ENCODE measurements at places on chromosomes 6 and 20.
A peak's percentile ranks its signal among the peaks of the same experiment; 100 is the strongest.

- peak; percentile 34 for DNase-seq
Measured at GRCh38 chr6:5338177-5338960, 77.1 kb downstream of the FARS2 start.

- no peak for DNase-seq
Measured at GRCh38 chr6:137848672-137849071, 18.4 kb upstream of the TNFAIP3 start.

GRCh38 chr20:57167971-57168701, 98.3 kb downstream of the BMP7 start:
- DNase-seq: no peak

GRCh38 chr20:46559685-46560440, 9.4 kb upstream of the OCSTAMP start:
- DNase-seq: no peak

DNA sequence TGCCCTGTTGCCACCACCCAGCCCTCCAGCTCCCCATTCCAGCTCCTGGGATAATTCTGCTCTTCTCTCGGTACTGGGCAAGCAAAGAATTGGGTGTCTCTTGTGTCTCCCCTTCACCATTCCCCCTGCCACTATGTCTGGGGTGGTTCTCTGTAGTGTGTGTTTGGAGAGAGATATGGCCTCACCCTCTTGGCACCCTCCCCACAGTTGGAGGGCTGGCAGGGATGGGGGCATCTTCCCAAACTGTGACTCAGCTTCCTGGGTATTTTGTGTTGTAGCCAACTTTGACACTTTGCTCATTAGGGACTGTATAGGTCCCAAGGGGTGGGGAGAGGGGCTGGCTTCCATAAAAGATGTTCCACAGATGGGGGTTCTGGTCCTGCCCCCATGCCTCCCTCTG, 1.7 kb downstream of the TNXB start:
- DNase-seq: no peak

- no peak for DNase-seq
Measured at GRCh38 chr6:55536391-55536956, 42.5 kb downstream of the HMGCLL1 start.

DNA sequence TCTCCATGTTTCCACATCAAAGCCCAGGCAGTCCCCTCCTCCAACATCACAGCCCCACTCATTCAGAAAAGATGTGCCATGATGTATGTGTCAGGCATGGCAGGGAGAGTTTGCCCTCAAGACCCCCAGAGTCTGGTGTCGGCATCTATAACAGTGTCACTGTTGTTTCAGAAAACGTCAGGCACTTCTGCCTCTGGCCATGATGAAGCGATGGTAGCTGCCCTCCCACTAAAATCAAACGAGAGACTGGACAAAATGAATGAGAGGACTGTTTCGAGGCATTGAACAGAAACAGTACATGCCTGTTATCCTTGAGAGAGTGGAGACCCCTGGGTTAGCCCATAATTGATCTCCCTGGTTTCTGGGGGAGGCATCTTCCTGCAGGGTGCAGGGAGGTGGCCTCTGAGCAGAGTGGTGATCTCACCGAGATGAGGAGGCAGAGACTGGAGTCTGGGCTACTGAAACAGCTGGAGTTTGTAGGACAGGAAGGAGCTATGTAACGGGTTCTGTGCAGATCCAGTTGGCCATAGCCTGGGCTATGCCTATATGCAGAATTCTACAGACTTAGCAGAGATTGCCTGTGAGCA, 144.5 kb downstream of the SYCP2 start:
- no peak for DNase-seq

- no peak for DNase-seq
Measured at GRCh38 chr6:85866370-85866730, 223.7 kb upstream of the SYNCRIP start.

GRCh38 chr6:119129968-119130484, 51.6 kb upstream of the FAM184A start:
- DNase-seq: no peak

- no peak for DNase-seq
Measured at GRCh38 chr20:11155156-11155756, 481.5 kb upstream of the JAG1 start.

GRCh38 chr6:161104966-161105365, 113.4 kb downstream of the MAP3K4 start:
- no peak for DNase-seq

DNA sequence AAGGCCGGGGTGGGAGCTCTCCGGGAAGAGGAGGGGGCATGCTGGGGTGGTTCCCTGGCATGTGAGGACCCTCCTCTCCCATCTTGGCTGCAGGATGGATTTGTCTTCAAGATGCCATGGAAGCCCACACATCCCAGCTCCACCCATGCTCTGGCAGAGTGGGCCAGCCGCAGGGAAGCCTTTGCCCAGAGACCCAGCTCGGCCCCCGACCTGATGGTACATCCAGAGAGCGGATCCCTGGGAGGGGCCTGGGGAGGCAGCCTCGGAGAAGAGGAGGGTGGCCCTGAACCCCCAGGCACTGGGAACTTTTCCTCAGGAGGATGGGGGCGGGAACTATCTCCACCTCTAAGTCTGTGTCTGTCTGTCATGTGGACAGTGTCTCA, 4.8 kb downstream of the CDC25B start:
- no peak for DNase-seq

GRCh38 chr6:52573295-52573694, 3.6 kb downstream of the TRAM2 start:
- DNase-seq: no peak

GRCh38 chr20:60000271-60001042, 42.2 kb downstream of the CDH26 start:
- DNase-seq: no peak

DNA sequence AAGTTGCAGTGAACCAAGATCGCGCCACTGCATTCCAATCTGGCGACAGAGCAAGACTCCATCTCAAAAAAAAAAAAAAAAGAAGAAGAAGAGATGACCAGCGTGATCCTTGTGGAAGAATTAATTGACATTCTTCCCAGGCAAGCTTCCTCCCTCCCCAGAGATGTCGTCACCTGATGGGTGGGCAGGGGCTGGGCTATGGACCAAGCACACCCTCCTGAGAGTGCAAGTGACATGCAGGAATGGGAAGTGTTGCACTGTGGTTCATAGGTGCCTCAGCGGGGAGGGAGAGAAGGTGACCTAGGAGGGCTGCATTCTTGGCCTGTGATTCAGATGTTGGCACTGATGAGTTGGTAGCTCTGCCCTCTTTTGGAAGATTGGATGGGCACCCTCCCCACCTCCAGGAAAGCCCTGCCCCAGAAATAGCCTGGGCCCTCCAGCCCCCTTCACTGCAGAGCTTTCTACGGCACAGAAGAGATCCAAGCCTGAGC, 37.8 kb downstream of the TAF8 start:
- DNase-seq: no peak

GRCh38 chr6:158408552-158409130, 96.4 kb downstream of the TULP4 start:
- DNase-seq: no peak

- DNase-seq: no peak
Measured at GRCh38 chr20:23587631-23588030, 18.1 kb downstream of the CST9 start.

DNA sequence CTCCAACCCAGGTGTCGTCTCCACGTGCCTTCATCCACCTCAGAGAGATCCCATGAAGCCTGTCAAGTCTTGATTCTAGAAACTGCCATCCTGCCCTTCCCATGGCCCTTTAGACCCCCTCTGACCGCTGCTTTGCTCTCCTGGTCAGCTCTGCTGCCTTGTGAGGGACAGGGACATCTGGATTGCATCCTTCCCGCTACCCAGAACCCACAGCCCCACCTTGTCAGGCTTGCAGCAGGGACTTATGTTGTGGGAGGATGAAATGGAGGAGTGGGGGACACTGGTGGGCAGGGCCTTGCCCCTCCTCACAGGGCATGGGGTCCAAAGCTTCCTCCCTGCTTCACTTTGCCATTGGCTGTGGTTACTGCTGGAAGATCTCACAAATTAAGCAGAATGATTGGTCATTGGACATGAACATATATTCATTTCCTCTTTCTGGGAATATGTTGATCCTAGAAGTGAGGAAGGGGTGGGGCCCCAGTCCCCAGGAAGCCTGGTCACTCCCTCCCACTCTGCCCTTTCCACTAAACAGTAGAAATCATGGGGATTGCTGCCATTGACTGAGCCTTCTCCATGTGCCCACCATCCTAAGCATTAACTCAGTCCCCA, 4.5 kb downstream of the GLP1R start:
- DNase-seq: no peak

- DNase-seq: no peak
Measured at GRCh38 chr6:79632580-79632979, 1.5 kb downstream of the SH3BGRL2 start.

DNA sequence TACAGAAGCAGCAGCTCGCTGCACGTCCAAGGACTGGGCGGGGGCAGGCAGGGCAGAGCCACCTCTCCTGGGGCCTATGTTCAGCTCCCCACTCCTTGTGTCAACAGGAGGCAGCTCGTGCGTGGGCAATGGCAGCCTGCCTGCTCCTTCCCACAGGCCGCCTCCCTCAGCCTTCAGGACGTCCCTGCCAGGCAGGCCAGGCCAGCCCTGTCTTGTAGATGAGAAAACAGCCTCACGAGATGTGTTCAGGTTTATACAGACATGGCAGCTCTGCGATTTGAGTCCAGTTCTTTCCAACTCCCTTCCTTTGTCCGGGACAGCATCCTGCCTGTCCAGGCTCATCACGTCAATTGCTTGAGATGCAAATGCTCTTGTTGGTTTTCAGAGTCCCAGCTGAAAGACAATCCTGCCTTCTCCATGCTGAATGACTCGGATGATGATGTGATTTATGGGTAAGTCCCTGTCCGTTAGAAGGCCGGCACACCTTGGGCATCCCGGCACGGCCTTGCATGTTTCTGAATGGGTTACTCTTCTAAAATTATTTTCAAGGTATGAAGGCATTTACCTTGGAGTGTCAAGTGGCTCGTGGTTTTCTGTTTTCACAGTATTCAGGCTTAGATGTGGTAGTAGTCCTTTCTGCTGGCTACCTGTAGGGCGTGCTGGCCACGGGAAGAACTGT, 13.5 kb downstream of the DYNLT1 start:
- DNase-seq: no peak

- DNase-seq: no peak
Measured at GRCh38 chr6:148414836-148415235, 72.2 kb downstream of the SASH1 start.

GRCh38 chr6:90251295-90251992, 45.2 kb downstream of the BACH2 start:
- peak; percentile 37 for DNase-seq

- DNase-seq: no peak
Measured at GRCh38 chr20:8578161-8578865, 446.2 kb downstream of the PLCB1 start.

DNA sequence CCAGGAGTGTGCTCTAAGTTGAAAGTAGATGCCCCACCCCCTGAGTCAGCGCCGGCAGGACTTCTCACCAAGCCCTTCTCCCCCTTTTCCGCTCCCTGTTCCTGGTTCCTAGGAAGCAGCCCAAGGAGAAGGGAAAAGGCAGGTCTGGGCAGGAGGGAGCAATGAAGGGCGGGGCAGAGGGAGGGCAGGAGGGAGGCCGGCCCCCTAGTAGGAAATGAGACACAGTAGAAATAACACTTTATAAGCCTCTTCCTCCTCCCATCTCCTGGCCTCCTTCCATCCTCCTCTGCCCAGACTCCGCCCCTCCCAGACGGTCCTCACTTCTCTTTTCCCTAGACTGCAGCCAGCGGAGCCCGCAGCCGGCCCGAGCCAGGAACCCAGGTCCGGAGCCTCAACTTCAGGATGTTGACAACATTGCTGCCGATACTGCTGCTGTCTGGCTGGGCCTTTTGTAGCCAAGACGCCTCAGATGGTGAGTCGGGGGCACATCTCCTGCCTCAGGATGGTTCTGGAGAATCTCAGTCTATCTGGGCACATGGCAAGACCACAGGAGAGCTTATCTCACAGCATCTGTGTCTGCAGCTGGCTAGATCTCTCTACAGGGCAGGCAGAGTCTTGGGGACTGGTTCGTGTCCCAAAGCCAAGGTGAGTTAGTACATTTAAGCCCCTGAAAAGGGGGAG, at the start of gene PROCR:
Gene PROCR (plus strand): TSS at position 320 of the 681 bp plus-strand sequence. CDS start 83 bp downstream, at position 403.
- peak; percentile 7 for DNase-seq

- no peak for DNase-seq
Measured at GRCh38 chr6:45880159-45880558, 135.5 kb downstream of the CLIC5 start.

DNA sequence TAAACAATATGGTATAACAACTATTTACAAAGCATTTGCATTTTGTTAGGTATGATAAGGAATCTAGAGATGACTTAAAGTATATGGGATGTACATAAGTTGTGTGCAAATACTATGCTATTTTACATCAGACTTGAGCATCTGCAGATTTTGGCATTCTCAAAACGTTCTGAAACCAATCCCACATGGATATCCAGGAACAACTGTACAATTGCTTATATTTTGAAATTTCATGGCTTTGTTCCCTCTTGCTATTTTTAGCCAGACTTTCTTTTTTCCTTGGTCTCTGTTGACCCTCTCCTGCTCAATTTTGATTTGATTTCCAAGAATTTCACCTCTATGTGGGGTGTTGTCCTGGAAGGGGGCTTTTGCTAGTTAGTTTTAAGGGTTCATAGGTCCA, 32.9 kb upstream of the UST start:
- no peak for DNase-seq

- DNase-seq: no peak
Measured at GRCh38 chr6:72245565-72245964, 359.2 kb downstream of the RIMS1 start.

- peak; percentile 13 for DNase-seq
Measured at GRCh38 chr6:6851059-6851948, 256.5 kb upstream of the RREB1 start.

DNA sequence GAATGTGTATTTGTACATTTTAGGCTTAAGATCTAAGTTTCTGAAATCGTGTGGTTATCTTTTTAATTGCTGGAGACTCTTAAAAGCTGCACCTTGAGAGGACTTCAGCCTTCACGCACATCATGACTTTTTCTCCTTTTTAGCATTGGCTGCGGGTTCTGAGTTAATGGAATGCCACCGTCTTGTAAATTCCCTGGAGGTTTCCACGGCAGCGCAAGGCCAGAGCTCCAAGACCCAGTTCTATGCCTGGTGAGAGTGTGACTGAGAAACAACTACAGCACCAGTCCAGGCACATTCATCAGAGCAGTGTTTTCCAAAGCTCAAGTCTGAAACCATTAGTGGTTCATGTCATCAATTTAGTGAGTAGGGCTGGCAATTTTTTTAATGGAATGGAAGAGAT, 23.0 kb downstream of the PRR18 start:
- DNase-seq: no peak

DNA sequence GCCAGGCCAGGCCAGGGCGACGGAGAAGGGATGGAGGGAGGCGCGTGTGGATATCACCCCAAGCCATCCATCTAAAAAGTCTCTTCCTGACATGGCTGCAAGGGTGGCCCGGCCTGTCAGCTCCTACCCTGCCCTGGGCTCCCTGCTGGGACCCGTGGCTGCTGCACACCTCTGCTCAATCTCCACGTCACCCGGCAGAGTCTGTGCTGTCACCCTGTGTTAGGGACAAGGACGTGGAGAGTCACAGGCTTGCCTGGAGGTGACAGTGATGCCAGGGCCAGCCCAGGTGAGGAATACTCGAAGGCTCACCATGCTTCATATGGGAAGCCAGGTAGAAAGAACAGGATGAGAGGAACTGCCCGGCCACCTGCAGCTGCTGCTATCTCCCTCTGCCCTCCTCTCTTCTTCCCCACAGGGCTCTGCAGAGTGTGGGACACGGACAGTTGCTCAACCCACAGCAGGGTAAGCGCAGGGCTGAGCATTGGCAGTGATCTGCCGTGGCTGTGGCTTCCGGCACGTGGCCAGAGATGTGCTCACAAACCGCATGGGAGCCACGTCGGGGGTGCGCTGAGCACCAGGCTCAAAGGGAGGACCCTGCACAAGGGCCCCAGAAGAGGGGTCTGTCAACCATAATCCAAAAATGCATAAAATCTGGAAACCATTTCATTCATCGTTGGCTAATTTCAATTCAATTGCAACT, 214.3 kb downstream of the DLL1 start:
- DNase-seq: no peak
